ENCODE measurements at places on chromosomes 3 and 15.

DNA sequence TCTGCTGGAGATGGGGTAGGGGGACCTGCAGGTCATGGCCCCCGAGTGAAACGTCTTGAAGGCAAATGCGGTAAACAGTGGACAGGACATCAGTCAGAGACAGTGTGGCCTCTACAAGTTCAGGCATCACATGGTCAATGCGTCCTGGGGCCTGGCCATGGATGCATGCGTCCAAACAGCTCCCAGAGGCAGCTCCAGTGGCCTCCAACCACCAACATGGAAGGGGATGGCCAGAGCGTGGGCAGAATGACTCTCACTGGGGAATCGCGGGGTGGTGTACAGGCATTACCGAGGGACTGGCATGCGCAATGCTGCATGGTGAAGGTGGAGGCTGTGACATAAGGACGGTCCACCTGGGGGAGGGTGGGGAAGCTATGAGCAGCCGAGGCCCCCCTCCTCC lies 35.6 kb upstream of the IQSEC1 start:
- DNase-seq: no peak

DNA sequence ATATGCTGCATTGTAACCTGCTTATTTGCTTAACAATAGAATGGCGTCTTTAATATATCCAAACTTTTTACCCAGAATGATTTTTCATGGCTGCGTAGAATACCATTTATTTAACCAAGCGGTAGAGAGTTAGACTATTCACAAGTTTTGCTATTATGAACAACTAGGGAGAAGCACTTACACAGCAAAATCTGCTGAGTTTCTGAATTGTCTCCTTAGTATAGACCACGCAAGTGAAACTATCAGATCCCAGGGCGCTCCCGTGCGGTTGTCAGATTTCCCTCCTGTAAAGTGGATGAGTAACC lies 12.6 kb upstream of the ADPGK start:
- DNase-seq: peak; percentile 50

GRCh38 chr15:98812716-98813446 lies 164.5 kb downstream of the IGF1R start:
- DNase-seq: no peak

DNA sequence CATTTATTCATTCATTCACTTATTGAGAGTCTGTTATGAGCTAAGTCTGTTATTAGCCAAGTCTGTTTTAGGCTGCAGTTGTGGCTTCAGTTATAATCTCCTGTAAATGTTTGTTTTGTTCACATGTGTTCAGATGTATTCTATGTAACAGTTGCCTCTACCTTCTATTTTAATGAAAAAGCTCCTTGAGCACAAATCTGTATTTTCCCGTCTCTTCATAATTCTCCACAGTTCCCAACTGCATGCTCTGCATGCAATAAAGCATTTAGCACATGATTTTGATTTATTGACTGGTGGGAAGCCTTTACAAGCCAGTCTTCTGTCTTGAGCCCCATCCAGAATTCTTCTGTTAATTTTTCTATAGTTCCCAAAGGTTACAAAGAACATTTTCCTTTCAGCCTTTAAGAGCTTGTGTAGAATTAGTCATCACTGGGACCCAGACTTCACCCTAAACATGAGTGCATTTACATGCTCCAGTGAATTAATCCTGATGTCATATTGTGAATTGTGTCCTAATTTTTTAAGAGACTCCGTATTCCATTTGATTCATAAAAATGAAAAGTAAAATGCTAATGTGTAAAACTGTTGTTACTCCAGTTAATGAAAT lies 122.3 kb upstream of the NR2E3 start:
- DNase-seq: no peak

DNA sequence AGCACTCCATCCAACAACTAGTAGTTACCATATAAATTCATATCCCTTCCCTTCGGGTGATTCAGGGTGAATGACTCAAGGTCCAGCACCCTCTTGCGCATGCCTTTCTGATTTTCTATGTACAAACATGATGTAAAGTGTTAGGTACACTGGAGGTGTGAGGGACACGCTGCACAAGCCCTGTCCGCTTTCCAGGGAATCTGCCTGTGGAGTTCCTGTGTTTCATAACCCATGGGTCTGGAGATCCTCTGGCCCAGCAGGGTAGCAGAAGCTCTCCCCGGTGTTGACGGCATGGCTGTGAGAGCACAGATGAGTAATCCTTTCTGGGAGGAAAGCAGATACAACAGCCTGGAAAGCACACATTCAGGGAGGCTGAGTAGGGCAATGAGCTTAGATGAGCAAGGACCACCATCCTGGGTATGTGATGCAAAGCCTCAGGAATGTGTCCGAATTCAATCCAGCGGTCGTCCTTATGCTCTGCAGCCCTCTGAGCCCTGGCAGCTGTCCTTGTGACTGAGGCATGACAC lies 142.9 kb upstream of the TP63 start:
- no peak for DNase-seq

DNA sequence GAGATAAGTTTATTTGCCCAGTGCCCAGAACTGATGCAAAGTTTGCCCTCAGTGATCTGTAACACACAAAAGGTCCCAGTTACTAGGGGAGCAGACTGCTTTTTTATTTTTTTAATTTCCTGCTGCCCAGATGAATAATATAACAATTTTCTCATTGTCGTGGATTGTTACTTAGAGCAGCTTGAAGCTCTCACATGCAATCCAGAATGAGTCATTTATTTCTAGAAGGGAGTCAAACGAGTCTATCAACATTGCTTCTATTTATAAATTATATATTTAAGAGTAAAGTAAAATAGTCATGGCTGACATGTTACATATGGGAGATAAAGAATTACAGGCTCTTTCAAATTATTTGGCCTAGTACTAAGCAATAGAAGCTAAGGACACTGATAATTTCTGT lies 41.3 kb downstream of the MEIS2 start:
- no peak for DNase-seq

GRCh38 chr15:81295486-81296121 lies 28.3 kb downstream of the STARD5 start:
- DNase-seq: no peak

- no peak for DNase-seq
These were observed 80.3 kb downstream of the SMAD3 start for GRCh38 chr15:67145710-67146109.

DNA sequence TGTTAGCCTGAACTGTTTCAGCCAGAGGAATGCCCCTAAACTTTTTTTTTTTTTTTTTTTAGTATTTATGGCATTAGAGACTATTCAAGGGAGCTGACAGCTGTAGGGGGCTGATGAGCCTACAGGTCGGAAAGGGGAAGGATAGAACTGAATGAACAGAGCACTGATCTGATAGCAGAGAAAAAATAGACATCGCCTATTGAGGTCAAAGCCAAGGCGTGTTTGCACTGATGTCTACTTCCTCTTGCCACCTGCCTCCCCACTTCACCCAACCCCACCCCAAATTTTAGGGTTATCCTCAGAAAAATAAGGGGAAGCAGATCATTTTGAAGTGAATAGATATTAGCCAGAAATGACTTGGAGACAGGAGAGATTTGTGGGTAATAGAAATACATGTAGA lies 3.0 kb upstream of the ZMAT3 start:
- DNase-seq: no peak

GRCh38 chr15:96070636-96071035 lies 259.9 kb upstream of the NR2F2 start:
- no peak for DNase-seq

GRCh38 chr3:160810362-160811236 lies 54.6 kb downstream of the PPM1L start:
- DNase-seq: no peak

GRCh38 chr3:188471723-188472122 lies 317.8 kb downstream of the LPP start:
- no peak for DNase-seq

GRCh38 chr3:113867506-113867905 lies 28.9 kb downstream of the GRAMD1C start:
- DNase-seq: no peak

- DNase-seq: no peak
These were observed 29.5 kb downstream of the MB21D2 start for GRCh38 chr3:192888190-192888589.

DNA sequence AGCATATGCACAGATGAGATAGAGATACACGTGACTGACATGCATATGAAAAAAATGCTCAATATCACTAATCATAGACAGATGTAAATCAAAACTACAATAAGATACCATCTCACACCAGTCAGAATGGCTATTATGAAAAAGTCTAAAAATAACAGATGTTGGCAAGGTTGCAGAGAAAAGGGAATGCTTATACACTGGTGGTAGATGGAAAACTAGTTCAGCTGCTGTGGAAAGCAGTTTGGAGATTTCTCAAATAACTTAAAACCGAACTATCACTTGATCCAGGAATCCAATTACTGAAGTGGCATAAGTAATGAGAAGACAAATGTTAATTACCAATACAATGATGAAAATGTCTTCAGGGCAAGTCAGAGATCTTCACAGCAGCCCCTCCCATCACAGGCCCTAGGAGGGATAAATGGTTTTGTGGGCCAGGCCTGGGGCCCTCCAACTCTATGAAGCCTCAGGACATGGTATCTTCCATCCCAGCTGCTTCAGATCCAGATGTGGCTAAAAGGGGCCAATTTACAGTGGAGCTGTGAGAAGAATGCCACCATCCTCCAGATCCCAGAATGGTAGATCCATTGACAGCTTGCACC lies 71.4 kb upstream of the PLSCR4 start:
- no peak for DNase-seq

DNA sequence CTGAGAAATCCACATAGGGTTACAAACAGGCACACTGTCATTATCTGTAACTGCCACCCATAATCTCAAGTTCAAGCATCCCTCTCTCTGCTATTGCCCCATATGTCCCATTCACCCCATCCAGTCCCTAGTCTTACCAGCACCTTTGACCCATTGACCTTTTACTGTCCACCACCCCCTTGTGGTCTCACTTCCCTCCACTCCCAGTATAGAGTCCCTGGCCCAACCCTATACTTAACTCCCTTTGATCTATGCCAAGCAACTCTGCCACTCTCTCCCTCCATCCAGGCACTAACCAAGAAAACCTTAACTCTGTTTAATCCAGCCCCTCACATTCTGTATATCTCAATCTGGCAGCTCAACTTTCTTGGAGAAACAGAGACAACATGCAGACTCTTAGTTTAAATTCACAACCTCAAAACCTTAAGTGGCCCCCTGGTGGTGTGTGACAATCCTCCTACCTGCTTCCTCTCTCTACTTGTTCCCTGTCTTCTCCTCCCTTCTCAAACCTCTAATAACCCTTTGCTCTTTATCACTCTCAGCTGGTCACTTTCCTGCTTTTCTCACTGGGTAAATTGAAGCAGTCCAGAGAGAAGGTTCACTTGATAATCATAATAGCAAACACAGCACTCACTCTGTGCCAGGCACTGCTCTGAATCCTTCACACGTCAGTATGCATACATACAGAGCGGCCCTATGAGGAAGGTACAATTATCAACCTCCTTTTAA lies 162.7 kb downstream of the STT3B start:
- DNase-seq: no peak

GRCh38 chr3:188154014-188154808 lies at the start of gene LPP:
Gene LPP (plus strand): TSS chr3:188154157. CDS start chr3:188406121, 251,964 bp downstream.
- peak; percentile 67 for DNase-seq

- no peak for DNase-seq
These were observed 65.1 kb upstream of the TEX264 start for GRCh38 chr3:51605938-51606337.

DNA sequence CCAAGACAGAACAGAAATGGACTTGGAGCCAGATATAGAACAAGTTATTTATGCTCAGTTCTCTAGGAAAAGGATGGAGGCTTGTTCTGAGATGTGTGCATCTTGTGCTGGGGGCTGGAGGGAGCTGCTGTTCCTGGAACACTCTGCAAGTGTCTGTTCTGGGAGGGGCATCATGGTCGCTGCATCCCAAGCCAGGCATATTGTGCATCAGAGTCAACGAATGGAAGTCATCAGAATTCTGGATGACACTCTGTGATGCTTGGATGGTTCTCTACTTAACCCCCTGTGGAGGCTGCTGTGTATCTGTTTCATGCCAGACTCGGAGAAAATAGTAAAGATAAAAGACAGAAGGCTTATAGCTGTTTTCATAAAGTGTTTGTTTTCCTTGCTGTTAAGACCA lies 34.7 kb downstream of the RPL22L1 start:
- DNase-seq: no peak

DNA sequence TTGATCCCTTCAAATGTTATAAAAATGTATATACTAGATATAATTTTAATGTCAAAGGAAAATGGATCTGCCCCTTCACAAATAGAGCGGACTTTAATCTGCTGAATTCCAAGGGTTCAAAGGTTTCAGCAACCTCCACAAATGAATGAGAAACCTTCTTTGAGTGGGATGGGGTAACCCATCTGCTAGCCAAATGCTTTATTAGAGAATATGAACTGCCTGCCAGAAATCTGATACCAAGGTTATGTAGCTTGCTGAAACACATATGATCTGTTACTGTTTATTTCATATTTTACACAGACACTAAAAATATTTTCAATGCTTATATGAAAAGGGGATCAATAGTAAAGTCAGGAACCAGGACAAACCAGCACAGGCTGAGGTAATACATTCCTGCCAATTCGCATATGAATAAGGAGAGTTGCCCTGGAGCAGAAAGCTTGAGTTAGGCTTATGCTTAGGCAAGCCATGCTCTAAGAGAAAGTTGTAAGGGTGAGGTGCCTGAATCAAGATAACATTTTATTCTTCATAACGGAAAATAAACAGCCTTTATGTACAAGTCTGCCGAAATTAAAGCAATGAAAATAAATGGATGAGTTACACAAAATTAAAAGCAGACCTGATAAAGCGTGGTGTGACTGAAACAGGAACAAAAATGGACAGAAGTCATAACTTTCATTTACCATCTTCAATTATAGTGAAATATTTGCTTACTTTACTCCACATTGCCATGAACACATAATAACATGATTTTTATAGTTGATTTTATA lies 26.5 kb downstream of the PLOD2 start:
- DNase-seq: no peak

DNA sequence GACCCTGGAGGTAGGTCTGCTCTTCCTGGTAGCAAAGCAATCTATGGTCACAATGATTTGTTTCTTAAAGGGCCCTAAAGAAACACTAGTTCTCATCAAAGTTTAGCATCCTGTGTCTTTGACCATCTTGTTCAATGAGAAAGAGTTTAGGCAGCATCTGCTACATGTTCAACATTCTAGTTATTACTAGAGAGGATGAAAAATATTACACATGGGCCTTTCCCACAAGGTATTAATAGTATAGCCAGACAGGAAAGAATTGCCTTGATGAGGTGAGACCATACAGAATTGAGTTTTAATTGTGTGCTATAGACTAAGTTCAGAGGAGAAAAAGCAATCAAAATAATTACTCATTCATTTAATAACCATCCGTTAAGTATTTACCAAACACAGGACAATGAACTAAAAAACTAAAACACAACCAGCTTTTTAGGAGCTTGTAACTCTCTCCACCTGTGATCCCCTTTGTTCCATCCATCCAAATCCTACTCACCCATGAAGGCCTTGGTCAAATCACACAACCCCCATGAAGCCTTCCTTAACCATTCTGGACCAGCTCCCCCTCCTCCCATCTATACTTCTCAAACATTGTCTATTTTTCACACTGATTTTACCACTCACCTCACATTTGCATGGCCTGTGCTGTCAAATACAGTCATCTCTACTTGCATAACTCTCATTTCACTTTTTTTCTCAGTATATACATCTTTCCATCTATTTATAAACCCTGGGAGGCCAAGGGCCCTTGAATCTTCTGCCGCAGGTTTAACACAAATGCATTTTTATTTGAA lies 122.9 kb downstream of the RORA start:
- no peak for DNase-seq

- DNase-seq: no peak
These were observed 4.6 kb downstream of the SRP14 start for GRCh38 chr15:40034186-40034946.

Measured in SW480 (cell line).